ENCODE measurements at places on chromosomes 4 and X.

- no peak for DNase-seq
Measured at GRCh38 chrX:1444561-1445500, 7.9 kb downstream of the ASMTL start.

GRCh38 chr4:146176891-146177290, 1.4 kb downstream of the LSM6 start:
- no peak for DNase-seq

- peak; percentile 32 for DNase-seq
Measured at GRCh38 chr4:154329268-154329868, 162.2 kb downstream of the DCHS2 start.

- peak; percentile 93 for DNase-seq
Measured at GRCh38 chr4:166318810-166319525, 445.9 kb downstream of the TLL1 start.

GRCh38 chr4:3192827-3193226, 56.1 kb upstream of the MSANTD1 start:
- no peak for DNase-seq

Data from fibroblast of skin of right biceps (primary cell).